ENCODE measurements at places on chromosomes 13 and 19.

GRCh38 chr13:93956426-93956825, 523.1 kb downstream of the DCT start:
- DNase-seq: no peak

- no peak for DNase-seq
Measured at GRCh38 chr13:111065698-111066097, 49.4 kb upstream of the ARHGEF7 start.

DNA sequence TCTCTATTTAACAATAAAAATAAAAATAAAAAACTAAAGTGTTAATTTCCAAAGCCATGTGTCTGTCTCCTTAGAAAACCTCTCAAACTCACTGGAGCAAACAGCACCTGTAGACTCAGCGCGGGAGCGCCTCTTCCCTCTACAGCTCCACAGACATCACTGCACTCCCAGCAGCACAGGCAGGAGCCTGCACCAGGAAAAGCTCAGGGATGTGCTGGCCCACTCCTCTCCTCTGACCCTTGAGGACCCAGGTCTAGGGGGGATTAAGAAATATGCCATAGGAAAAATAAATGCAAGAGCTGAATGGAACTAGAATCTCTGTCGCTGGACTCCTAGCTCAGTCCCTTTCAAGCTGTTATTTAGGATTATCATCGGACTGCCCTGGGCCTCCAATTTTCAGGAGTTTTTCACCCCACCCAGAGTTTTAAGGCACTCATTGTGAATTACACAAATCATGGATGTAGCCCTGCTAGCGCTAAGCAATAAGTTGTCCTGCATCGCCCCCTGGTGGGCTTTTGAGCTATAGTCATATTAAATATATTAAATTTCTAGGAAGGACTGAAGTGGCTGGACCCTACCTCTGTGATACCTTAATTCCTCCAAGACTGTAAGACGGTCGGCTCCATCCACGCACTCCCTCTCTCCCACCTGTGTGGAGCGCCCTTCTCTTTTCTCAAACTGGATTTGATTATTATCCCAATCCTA, 333.9 kb downstream of the UQCRFS1 start:
- DNase-seq: peak; percentile 56

- DNase-seq: no peak
Measured at GRCh38 chr19:3683405-3684053, 16.7 kb downstream of the PIP5K1C start.

DNA sequence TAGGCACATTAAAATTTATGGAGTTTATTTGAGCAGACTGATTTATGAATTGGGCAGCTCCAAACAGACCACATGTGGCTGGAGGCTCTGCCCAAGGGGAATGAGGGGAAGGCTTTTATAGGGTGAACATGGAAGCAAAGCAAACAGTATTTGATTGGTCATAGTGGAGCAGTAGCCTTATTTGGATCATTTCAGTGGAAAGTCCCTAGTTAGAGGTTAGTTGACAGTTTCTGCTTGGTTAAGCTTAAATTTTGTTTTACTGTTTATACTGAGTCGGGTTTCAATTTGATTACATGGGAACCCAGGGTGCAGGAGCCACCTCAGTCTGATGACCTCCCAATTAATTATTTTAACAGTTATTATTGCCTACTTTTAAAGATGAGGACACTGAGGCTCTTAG, 140.5 kb downstream of the NDFIP2 start:
- DNase-seq: no peak

DNA sequence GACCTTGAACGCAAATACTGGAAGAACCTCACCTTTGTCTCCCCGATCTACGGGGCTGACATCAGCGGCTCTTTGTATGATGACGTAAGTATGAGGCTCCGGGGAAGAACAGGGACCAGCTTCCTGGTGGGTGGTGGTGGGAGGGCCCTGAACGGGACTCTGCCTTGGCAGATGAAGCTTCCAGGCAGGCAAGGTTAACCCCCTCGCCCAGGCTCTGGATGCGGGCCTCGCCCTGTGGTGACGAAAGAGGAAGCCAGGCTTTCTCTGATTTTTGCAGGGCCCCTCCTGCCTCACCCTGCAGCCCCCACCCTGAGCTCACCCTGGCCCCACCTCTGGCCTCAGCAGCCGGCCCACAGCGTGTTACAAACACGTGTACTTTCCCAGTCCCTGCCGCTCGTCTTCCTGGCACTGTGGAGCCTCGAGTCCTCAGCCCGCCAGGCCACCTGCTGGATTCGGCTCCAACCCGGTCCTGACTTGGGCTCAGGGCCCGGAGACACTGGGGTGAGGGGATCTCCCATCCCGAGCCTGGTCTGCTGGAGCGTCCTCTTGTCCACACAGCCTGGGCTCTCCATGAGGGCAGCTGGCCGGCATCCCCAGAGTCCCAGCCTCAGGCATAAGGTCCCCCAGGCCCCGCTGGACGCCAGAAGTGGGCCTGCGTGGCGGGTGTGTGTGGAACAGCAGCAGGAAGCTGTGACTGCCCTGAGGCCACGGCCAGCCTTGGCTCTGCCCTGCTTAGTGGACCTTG, 72.4 kb downstream of the KDM4B start:
- no peak for DNase-seq

DNA sequence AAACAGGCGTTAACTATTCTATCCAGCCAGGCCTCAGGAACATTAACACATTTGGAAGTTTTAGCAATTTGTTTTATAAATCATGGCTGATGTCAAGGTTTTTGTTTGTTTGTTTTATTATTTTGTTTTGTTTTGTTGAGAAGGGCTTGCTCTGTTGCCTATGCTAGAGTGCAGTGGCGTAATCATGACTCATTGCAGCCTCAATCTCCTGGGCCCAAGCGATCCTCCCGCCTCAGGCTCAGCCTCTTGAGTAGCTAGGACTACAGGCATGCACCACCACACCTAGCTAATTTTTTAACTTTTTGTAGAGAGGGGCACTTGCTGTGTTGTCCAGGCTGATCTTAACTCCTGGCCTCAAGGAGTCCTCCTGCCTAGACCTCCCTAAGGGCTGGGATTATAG, 28.3 kb downstream of the NUP58 start:
- DNase-seq: no peak

DNA sequence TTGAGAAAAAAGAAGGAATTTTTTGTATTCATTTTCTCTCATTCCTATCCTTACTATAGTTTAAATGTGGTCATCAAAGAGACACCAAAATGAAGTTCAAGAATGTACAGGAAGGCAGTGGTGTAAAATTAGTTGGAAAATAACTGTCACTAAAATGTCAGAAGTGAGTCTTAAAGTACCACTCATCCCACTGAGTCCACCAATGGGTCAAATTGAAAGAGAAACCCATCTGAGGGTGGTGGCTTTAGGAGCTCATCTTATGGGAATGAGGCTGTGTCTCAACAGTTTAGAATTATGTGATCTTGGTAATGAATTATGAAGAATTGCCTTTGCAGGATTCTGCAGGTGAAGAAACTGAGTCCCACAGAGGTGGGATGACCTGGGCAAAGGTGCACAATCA, 403.5 kb downstream of the FGF9 start:
- DNase-seq: no peak

- DNase-seq: no peak
Measured at GRCh38 chr19:48190288-48190884, 19.9 kb downstream of the ZSWIM9 start.

DNA sequence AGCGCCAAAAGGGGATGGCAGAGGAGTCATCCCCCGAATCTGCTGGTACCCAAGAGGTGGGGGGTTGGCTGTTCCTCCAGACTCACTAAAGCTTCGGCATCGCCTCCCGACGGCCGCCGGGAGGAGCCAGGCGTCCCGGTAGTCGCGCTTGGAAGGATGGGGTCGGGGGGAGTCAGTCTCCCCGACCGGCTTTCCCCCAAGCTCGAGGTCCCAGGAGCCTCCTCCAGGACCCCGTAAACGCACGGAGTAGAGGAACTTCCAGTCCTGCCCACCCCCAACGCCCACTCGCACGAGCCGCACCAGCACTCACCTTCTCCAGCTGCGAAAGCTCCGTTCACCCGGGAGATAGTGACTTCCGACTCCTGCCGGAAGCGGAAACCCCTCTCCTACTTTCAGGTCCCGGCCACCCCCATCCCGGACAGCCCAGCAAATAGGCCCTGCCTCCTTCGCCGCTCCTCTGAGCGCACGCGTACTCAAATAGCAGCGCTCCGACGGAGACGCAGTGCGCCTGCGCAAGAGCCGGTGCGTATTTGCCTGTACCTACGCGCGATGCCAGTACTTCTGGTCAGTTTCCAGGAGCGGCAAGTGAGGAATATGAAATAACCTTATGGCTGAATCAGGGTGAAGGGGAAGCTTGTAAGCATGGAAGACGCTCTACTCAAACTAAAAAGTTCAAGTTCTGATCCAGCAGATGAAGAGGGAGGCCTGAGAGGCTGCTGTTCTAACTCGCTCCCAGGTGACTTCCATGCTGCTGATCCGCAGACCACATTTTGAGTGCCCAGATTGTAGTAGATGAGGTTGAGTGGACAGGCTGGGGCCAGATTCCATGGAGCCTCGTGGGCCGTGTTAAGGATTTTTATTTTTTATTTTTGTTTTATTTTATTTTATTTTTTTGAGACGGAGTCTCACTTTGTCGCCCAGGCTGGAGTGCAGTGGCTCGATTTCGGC, at the start of gene ELOF1:
Gene ELOF1 (minus strand): TSS at position 350 of the 948 bp plus-strand sequence. CDS start 4,883 bp downstream, outside the sequence.
- peak; percentile 97 for DNase-seq

GRCh38 chr13:44876782-44877324, 112.4 kb downstream of the NUFIP1 start:
- no peak for DNase-seq

- DNase-seq: no peak
Measured at GRCh38 chr19:33388231-33388724, 14.8 kb downstream of the CEBPG start.

DNA sequence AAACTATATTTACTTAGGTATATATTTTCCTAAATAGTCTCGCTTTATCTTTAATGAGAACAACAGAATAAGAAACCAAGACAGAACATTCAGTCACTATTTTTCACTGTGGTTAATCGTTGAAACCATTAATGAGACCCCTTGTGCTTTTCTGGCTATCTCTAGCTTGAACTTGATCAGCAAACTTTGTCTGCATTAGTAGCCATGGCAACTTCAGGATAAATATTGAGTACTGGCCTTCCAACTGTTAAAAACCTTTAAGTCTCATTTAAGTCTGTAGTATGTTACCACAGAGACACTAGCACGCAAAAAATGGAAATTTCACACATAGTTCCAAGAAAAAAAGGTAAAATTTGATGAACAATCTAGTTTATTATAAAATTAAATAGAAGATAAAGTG, 946.0 kb downstream of the SLITRK5 start:
- no peak for DNase-seq

GRCh38 chr13:25085125-25085742, 10.7 kb upstream of the PABPC3 start:
- peak; percentile 4 for DNase-seq

DNA sequence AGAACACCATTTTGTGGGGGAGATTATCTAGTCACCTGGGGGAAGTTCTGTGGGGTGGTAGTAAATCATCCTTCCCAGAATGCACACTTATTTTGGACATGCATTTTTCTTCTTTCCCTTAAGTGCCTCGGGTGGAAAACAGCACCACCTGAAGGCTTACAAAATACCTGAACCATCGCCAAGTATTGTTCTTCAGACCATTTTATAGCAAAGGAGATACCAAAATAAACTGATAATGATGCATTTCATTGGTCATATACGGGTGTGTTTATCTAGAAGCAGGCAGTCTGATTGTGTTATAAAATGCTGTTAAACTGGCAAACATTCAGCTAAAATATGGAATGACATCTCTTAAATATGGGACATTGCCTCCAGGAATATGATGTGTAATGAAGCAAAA, 1034.7 kb downstream of the SLITRK1 start:
- no peak for DNase-seq

- DNase-seq: no peak
Measured at GRCh38 chr13:48944221-48944620, 31.5 kb upstream of the FNDC3A start.

DNA sequence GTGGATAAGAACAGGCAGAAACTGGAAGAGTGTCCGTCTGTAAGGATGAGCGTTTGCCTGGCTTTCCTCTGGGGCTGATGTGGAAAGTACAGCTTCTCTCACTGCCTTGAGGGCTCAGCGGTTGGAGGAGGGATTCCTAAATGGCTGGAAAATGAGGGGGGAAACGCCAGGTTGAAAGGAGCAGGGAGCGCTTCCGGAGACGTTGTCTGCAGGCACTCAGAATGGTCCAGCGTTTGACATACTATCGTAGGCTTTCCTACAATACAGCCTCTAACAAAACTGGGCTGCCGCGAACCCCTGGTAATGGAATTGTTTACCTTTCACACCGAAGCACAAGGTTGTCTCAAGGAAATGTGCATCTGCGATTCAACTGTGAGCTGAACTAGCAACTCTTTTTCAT, 39.9 kb downstream of the MRPL57 start:
- DNase-seq: no peak

DNA sequence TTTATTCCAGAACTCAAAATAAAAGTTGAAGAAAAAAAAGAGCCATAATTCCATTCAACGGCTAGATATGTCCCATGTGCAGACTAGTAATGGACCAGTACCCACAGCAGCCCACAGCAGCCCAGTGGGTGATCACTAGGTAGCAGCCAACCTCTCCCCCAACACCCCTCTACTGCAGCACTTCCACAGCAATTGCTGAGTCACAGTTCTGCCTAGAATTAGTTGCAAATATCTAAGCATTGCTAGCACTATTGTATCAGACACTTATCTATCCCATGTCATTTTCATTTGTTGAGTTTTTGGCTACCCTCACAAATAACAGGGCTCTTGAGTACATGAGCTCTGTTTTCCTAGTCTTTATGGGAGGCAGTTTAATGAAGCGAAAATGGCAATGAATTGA, 258.7 kb downstream of the RAP2A start:
- DNase-seq: no peak

All from H54 (cell line).